Retinal pigment epithelial cell (primary cell): ENCODE measurements at places on chromosomes 1 and 21.

DNA sequence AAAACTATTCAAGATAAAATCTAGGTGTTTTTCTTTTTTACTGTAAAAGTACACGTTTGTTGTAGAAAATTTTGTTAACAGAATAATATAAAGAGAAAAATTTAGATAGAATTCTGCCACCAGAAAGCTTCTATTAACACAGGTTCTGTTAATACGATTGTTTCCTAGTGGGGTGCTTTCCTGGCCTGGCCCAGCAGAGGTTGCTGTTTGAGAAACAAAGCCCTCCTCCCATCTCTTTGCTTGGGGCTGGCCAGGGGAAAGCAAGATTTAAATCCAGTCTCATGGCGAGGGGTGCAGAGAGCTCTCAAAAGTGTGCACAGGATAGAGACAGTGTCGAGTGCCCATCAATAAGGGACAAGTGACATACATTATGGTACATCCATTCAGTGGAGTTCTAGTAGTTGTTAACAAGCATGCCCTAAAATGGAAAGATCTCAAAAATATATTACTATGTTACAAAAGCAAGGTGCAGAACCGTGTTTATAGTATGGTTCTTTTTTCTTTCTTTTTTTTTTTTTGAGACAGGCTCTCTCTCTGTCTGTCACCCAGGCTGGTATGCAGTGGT lies 14.6 kb upstream of the ACBD3 start:
- DNase-seq: no peak

DNA sequence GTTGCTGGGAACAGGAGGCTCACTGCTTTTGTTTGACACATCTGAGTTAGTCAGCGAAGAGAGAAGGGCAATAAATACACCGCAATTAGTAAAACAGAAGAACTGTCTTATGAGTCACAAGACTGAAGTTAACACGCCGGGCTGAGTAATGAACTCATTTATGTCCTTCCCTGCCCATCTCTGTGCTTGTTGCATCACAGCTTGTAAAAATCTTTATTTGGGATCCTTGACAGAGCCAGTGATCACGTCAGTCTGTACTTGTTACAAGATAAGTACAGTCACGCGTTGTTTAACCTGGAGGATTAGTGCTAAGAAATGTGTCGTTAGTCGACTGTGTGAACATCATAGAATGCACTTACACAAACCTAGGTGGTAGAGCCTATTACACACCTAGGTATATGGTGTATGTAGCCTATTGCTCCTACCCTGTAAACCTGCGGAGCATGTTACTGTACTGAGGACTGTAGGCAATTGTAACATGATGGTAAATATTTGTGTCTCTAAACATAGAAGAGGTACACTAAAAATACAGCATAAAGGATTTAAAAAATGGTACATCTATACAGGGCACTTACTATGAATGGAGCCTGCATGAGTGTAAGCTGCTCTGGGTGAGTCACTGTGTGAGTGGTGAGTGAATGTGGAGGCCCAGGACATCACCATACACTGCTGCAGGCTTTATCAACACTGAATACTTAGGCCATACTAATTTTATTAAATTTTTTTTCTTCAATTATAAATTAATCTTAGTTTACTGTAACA lies 272.2 kb downstream of the TNR start:
- peak; percentile 56 for DNase-seq

- no peak for DNase-seq
Measured at GRCh38 chr1:9309080-9309479, 16.4 kb downstream of the SPSB1 start.

- DNase-seq: no peak
Measured at GRCh38 chr1:54950006-54950368, 30.4 kb upstream of the TMEM61 start.

- DNase-seq: no peak
Measured at GRCh38 chr1:168717906-168718891, 10.8 kb downstream of the DPT start.

DNA sequence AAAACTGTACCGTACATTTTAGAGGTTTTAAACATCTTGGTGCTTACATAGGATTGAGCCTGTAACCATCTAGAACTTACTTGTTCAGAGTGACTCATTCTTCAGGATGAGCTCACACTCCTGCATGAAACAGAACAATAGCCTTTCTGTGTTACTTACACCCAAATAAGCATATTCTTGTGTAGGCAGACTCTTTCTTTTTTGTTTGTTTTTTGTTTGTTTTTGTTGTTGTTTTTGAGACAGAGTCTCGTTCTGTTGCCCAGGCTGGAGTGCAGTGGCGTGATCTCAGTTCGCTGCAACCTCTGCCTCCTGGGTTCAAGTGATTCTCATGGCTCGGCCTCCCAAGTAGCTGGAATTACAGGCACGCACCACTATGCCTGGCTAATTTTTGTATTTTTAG lies 3.8 kb upstream of the CA6 start:
- DNase-seq: peak; percentile 51

DNA sequence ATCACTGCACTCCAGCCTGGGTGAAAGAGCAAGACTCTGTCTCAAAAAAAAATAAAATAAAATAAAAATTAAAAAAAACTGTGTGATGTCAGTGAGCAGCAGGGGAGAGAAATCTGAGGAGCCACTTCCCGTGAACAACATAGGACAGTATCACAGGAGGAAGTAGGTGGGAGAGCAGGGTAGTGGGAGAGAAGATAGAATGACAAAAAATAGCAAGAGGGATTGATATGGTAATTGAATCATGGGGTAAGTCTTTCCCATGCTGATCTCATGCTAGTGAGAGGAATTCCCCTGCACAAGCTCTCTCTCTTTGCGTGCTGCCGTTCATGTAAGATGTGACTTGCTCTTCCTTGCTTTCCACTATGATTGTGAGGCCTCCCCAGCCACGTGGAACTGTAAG lies 81.6 kb upstream of the PBX1 start:
- DNase-seq: no peak

GRCh38 chr1:228037401-228038386 lies 30.9 kb downstream of the WNT3A start:
- DNase-seq: no peak

DNA sequence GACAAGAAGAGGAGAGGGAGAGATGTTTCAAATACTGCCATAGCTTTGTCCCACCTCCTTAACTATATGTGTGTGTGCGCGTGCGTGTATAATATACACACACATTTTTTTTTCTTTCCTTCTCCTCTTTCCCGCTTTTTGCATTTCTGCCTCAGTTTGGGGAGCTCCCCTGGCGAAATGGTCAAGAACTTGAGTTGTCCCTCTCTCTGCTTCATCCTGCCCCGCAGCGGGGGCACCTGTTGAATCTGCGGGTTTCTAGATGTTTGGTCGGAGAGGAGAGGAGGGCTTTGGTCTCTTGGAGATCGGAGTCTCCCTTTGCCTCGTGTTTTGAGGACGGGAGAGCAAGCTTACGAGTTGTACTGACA lies 504 bp downstream of the SCCPDH start:
- no peak for DNase-seq

- no peak for DNase-seq
Measured at GRCh38 chr1:247468481-247469140, 10.7 kb upstream of the OR2B11 start.

- DNase-seq: no peak
Measured at GRCh38 chr1:198056255-198056654, 100.5 kb upstream of the NEK7 start.

- DNase-seq: no peak
Measured at GRCh38 chr1:5720936-5721335, 271.3 kb downstream of the NPHP4 start.

- no peak for DNase-seq
Measured at GRCh38 chr1:230048322-230048721, 18.7 kb upstream of the GALNT2 start.

GRCh38 chr1:47147047-47147785 lies 10.0 kb downstream of the CYP4A22 start:
- no peak for DNase-seq

DNA sequence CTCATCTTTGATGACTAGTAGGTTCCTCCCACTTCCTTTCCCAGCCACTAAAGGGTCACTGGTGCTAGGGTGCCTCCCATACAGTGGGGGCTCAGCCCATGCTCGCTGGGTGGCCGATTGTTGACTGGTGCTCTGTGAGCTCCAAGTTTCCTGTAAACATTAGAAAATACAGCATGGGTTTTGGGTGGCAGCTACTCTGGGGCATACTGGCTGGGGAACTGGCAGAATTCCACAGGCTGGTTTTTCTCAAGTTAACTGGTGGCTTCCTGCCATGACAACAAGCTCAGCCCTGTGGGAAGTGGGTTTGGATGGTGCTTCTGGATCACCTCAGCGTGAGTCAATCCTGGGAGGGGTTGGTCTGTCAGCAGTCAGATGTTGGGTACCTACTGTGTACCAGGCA lies 28.7 kb upstream of the CRNN start:
- DNase-seq: peak; percentile 25

DNA sequence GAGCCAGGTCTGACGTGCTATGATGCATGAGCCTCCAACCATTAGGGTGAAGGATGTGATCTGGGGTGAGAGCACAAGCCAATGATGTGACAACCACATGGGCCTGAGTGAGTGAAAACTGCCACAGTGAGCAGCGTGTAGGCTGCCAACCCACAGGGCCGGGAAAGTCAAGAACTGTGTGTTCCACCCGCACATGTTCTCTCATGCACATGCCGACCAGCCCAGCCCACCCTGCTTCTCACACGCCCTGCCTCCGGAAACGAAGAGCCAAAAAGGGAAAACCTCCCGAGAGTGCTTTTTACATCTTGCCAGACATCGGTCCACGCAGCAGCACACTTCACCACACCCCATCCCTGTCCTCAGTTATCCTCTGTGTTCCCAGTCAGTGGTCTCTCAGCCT lies 197.0 kb downstream of the CACNA1E start:
- DNase-seq: no peak

- no peak for DNase-seq
Measured at GRCh38 chr1:66256629-66257572, 277.1 kb upstream of the SGIP1 start.

- no peak for DNase-seq
Measured at GRCh38 chr1:169024800-169025271, 81.7 kb upstream of the ATP1B1 start.

GRCh38 chr1:155008015-155008941 lies 5.7 kb downstream of the ZBTB7B start:
- DNase-seq: no peak

DNA sequence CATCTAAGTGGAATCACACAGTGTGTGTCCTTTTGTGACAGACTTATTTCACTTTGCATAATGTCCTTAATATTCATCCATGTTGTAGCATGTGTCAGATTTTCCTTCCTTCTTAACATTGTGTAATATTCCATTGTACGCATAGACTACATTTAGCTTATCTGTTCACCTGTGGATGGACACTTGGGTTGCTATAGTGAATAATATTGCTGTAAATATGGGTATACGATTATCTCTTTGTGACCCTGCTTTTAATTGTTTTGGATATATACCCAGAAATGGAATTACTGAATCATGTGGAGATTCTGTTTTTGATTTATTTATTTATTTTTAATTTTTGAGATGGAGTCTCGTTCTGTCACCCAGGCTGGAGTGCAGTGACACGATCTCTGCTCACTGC lies 63.0 kb upstream of the ATP5PO start:
- DNase-seq: no peak

DNA sequence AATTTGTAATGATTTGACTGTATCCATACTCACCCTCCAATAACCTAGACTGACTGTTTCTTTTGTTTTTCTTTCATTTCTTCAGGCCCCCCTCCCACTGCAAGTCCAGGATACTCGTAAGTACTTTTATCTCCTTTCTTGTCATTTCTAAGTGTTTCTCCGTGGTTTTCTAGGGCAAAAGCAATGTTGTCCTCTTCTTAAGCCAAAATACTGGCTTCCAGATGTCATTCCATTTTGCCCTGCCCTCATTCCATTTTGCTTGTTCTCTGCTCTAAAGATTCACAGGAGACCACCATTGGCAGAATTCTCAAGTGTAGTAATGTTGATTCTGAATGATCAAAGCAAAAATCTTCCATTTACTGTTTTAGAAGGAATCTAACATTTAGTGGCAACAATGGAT lies 152.8 kb upstream of the UBE2U start:
- DNase-seq: no peak

DNA sequence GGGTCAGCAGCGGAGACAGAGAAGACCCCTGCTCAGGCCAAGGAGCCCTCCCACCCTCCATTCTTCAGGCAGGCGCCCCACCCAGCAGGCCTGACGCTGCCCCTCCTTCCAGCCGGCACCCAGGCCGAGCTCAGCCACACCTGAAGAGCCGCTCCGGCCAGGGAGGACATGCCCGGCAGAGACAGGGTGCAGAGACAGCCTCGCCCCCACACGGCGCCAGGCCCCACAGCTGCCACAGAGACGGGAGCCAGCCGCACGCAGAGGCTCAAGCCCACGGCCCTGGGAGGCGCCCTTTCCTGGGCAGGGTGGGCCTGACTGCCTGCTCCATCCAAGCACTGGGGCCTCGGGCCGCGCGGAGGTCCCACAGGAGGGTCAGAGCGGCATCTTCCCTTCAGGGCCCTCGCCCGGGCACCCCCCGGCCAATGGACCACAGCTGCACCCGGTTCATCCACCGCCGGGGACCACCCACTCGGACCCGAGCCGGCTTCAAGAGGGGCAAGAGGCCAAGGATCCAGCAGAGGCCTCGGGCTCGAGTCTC lies 5.2 kb downstream of the TTLL10 start:
- DNase-seq: no peak

- no peak for DNase-seq
Measured at GRCh38 chr1:208139434-208140045, 104.6 kb downstream of the PLXNA2 start.

GRCh38 chr1:206518743-206519142 lies 11.4 kb downstream of the RASSF5 start:
- DNase-seq: no peak

DNA sequence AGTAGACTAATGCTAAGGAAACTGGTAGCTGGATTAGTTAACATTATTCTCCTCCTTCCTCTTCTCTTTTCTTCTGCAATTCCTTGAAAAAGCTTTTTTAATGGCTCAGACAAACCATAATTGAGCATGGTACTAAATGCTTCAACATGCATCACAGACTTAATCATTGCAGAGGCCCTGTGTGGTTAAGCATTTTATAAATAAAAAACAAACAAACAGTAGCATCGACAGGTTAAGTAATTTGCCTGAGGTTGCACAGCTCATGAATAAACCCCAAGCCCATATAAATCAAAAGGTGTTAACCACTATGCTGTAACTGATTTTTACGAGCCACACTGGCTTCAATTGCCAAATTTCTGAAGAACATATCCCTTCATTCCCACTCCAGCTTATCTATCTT lies 462.1 kb downstream of the LMO4 start:
- no peak for DNase-seq

DNA sequence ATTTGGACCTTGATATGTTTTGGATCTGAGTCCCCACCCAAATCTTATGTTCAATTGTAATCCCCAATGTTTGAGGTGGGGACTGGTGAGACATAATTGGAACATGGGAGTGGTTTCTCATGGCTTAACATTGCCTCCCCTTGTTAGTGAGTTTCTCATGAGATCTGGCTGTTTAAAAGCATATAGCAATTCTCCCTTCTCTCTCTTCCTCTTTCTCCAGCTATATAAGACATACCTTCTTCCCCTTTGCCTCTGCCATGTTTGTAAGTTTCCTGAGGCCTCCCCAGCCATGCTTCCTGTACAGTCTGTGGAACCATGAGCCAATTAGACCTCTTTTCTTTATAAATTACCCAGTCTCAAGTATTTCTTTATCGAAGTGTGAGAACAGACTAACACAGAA lies 692.4 kb downstream of the KCNT2 start:
- DNase-seq: no peak

GRCh38 chr1:196501760-196502428 lies 106.3 kb downstream of the KCNT2 start:
- no peak for DNase-seq
